ENCODE measurements at places on chromosomes 13 and 19. TPM values are rescaled to one million over a fixed set of nuclear protein-coding genes. Genes with fewer than 3 reads are reported as not detected.

Gene GRK1
- total RNA-seq, result 0.21 TPM

- no peaks in the 10 kb centered on the region for H3K36me3 ChIP-seq
- H3K27me3 ChIP-seq, result no peaks in the 10 kb centered on the region
- no peaks in the 10 kb centered on the region for H3K4me1 ChIP-seq
- no peak for DNase-seq
- no peak overlapping the region for H3K27ac ChIP-seq
Measured at GRCh38 chr13:50766013-50766412, 77.5 kb downstream of the DLEU7 start.

- no peak overlapping the region for H3K4me3 ChIP-seq
- H3K27ac ChIP-seq, result no peak overlapping the region
- DNase-seq, result no peak
- H3K27me3 ChIP-seq, result no peaks in the 10 kb centered on the region
Measured at GRCh38 chr13:99150575-99151361, 49.9 kb upstream of the UBAC2 start.

Gene SH2D3A
- total RNA-seq, result 1.6 TPM

Gene HRC
- 255 TPM for total RNA-seq

Gene SLITRK6
- total RNA-seq, result not detected

DNA sequence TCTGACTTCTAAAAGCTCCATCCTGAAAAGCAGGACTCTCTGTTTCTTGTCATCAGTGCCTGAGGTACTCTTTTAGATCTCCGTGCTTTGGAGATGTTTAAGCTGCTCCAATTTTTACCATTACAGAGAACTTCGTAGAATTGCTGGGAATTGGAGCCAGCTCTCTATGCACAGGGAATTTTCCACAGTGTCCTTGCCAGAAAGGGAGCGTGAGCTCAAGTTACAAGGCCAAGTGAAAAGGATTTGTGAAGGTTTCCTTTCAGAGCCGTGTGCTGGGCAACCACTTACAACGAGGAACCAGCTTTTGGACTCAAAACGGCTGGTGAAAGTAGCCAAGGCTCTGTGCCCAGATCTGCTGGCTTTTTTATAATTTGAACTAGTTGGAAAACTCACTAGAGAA is 82.6 kb downstream of the NUFIP1 start:
- no peaks in the 10 kb centered on the region for H3K27me3 ChIP-seq
- no peak overlapping the region for H3K4me3 ChIP-seq
- peak; percentile 20 for DNase-seq
- H3K36me3 ChIP-seq, result no peaks in the 10 kb centered on the region
- peaks cover 4% of the 10 kb centered on the region for H3K4me1 ChIP-seq

Gene SPACA4
- total RNA-seq, result not detected

Gene C1QTNF9B
- total RNA-seq, result 0.33 TPM

Gene LPAR6
- total RNA-seq, result 0.45 TPM

Gene URI1
- total RNA-seq, result 36.3 TPM

- H3K36me3 ChIP-seq, result no peaks in the 10 kb centered on the region
- H3K4me1 ChIP-seq, result no peaks in the 10 kb centered on the region
- no peak overlapping the region for H3K27ac ChIP-seq
- DNase-seq, result peak; percentile 49
- no peaks in the 10 kb centered on the region for H3K27me3 ChIP-seq
Measured at GRCh38 chr19:56217039-56217949, 15.2 kb downstream of the ZSCAN5C start.

GRCh38 chr19:35105411-35106290 is 10.0 kb upstream of the FXYD3 start:
- H3K27me3 ChIP-seq, result no peaks in the 10 kb centered on the region
- H3K36me3 ChIP-seq, result no peaks in the 10 kb centered on the region
- no peak for DNase-seq

Gene TRAPPC2B
- total RNA-seq, result 15.1 TPM

GRCh38 chr13:75079226-75079625 is 402.7 kb downstream of the TBC1D4 start:
- H3K36me3 ChIP-seq, result no peaks in the 10 kb centered on the region
- no peaks in the 10 kb centered on the region for H3K27me3 ChIP-seq
- no peaks in the 10 kb centered on the region for H3K4me1 ChIP-seq
- DNase-seq, result peak; percentile 32
- no peak overlapping the region for H3K4me3 ChIP-seq

GRCh38 chr13:101946401-101946800 is 455.4 kb downstream of the FGF14 start:
- DNase-seq, result no peak
- H3K27ac ChIP-seq, result no peak overlapping the region
- no peaks in the 10 kb centered on the region for H3K4me1 ChIP-seq
- H3K27me3 ChIP-seq, result no peaks in the 10 kb centered on the region
- H3K36me3 ChIP-seq, result no peaks in the 10 kb centered on the region

Gene IGFL3
- not detected for total RNA-seq

GRCh38 chr13:112877066-112877465 is 91.9 kb upstream of the MCF2L start:
- peaks cover 30% of the 10 kb centered on the region for H3K36me3 ChIP-seq
- DNase-seq, result no peak
- no peak overlapping the region for H3K4me3 ChIP-seq
